Activated naive CD4-positive, alpha-beta T cell treated with anti-CD3 and anti-CD28 coated beads for 36 hours (primary cell): ENCODE measurements at places on chromosomes 1 and 21. TPM values are rescaled to one million over a fixed set of nuclear protein-coding genes. Genes with fewer than 3 reads are reported as not detected.
A peak's percentile ranks its signal among the peaks of the same experiment; 100 is the strongest.

DNA sequence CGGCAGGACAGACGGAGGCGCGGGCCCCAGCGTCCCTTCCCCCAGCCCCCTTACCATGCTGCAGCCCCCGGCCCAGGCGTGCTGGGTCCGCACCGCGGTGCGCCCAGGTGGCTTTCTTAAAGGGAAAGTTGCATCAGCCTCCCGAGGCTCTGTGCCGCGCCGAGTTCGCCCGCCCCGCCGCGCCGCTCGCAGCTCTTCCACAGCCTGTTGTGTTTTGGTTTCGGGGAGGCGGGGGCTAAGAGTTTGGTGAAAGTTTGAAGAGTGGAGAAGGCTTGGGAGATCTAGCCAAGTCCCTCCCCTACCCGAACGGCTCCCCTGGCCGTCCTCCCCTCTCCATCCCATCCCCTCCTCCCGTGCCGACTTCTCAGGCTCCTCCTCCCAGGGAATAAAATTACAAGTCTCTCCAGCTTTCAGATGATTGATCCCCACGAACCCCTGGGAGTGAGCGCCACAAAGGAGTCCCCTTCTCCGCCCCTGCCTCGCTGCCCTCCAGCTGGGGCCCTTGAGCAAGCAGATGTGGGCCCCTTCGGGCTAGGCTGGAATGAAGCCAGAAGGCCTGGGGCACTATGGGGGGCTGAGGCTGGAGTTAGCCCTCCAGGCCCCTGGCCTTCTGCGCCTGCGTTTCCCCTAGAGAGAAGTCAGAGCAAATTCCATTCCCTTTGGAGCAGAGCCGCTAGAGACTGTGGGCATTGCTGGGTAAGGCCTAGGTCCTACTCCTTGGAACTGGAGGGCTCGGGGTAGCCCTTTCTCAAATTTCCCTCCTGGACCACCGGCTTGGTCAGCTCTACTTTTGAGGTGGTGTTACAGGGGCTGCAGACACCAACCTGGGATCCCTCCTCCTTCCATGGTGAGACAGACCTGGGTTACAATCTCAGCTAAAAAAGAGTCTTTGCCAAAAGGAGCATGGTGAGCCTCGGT is at the start of gene SLC6A9:
TSS of gene SLC6A9 (minus strand) at position 211 of the 918 bp plus-strand sequence. CDS start 7,185 bp downstream, outside the sequence.
- DNase-seq, result peak; percentile 64
- peaks cover 26% of the 10 kb centered on the region for H3K4me1 ChIP-seq
- peak within 1 kb of the TSS; percentile 92 for H3K4me3 ChIP-seq
- peaks cover 9% of the 10 kb centered on the region for H3K36me3 ChIP-seq
- peak within 1 kb of the TSS; percentile 80 for H3K27ac ChIP-seq
- no peaks in the 10 kb centered on the region for H3K27me3 ChIP-seq

GRCh38 chr1:34500451-34500850 is 254.4 kb upstream of the GJB5 start:
- H3K27ac ChIP-seq, result no peak overlapping the region
- no peaks in the 10 kb centered on the region for H3K4me1 ChIP-seq
- H3K4me3 ChIP-seq, result no peak overlapping the region
- H3K27me3 ChIP-seq, result peaks cover 12% of the 10 kb centered on the region
- H3K36me3 ChIP-seq, result no peaks in the 10 kb centered on the region
- peak; percentile 42 for DNase-seq

DNA sequence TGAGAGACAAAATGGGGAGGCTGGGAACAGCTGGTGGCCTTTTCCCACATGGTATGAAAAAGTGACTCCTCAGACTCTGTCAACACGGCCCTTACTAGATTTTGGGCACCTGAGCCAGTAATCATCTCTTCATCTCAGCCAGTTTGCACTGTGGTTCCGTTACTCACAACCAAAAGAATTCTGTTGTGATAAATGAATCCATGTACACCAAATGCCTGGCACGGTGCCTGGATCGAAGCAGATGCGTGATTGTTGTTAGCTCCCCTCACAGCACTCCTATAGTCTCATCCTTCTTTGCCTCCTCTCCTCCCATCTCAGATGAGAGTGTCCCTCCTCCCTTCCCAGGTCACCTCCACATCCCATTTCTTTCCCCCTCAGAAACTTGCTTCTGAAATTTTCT is 57.9 kb upstream of the GJB5 start:
- no peaks in the 10 kb centered on the region for H3K36me3 ChIP-seq
- H3K27me3 ChIP-seq, result peaks cover 11% of the 10 kb centered on the region
- H3K4me3 ChIP-seq, result no peak overlapping the region
- H3K4me1 ChIP-seq, result no peaks in the 10 kb centered on the region
- DNase-seq, result no peak

- no peak for DNase-seq
Observed at GRCh38 chr1:14724678-14725077, 126.2 kb downstream of the KAZN start.

DNA sequence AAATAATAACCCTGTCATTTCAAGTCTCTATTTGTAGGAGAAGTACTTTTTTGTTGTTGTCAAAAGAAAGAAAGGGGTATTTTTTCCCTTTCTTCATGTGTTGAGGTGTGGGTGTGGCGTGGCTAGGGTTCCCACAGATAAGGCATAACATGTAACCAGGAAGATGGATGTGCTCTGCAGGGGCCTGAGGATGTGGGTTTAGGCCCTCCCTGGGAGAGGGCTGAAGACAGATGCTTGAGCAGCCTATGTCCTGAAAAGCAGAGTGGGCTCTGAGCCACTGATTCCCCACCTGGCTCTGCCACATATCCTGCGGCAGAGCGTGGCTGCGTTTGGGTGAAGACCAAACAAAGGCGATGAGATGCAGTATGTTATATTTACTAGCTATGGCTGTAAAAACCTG is 13.9 kb upstream of the ADAR start:
- no peak overlapping the region for H3K27ac ChIP-seq
- H3K4me3 ChIP-seq, result no peak overlapping the region
- peaks cover 58% of the 10 kb centered on the region for H3K4me1 ChIP-seq
- H3K36me3 ChIP-seq, result peaks cover 3% of the 10 kb centered on the region

GRCh38 chr1:172790245-172790644 is 131.3 kb downstream of the FASLG start:
- no peak overlapping the region for H3K4me3 ChIP-seq
- no peak for DNase-seq
- H3K4me1 ChIP-seq, result no peaks in the 10 kb centered on the region
- H3K36me3 ChIP-seq, result no peaks in the 10 kb centered on the region
- H3K27ac ChIP-seq, result no peak overlapping the region
- no peaks in the 10 kb centered on the region for H3K27me3 ChIP-seq

- H3K27me3 ChIP-seq, result no peaks in the 10 kb centered on the region
- no peak overlapping the region for H3K27ac ChIP-seq
- peaks cover 12% of the 10 kb centered on the region for H3K4me1 ChIP-seq
- H3K36me3 ChIP-seq, result peaks cover 12% of the 10 kb centered on the region
Observed at GRCh38 chr1:151222130-151222529, 23.8 kb downstream of the PIP5K1A start.

- no peaks in the 10 kb centered on the region for H3K36me3 ChIP-seq
- DNase-seq, result no peak
- no peak overlapping the region for H3K27ac ChIP-seq
- H3K4me3 ChIP-seq, result no peak overlapping the region
- H3K4me1 ChIP-seq, result no peaks in the 10 kb centered on the region
Observed at GRCh38 chr1:168623003-168623828, 46.8 kb downstream of the XCL1 start.

DNA sequence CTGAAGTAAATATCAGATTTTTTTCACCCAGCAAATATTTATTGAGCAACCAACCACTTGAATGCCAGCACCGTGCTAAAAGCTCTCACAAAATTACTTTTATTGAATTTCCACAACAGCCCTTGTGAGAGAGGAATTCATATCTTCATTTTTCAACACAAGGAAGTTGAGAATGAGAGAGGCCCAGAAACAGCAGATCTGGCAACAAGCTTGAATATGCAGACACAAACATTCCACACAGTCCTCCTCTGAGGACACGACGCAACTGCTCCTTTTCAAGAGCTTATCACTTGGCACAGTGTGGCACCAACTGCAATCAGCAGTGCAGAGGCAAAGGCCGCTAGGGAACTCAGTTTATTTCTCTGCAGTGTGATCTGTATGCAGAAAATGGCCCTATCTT is 32.2 kb upstream of the IFNAR2 start:
- no peak for DNase-seq
- H3K27ac ChIP-seq, result no peak overlapping the region
- H3K27me3 ChIP-seq, result no peaks in the 10 kb centered on the region
- no peak overlapping the region for H3K4me3 ChIP-seq
- H3K4me1 ChIP-seq, result peaks cover 18% of the 10 kb centered on the region
- H3K36me3 ChIP-seq, result no peaks in the 10 kb centered on the region

- H3K27ac ChIP-seq, result no peak overlapping the region
- peaks cover 8% of the 10 kb centered on the region for H3K36me3 ChIP-seq
- DNase-seq, result no peak
- H3K4me3 ChIP-seq, result no peak overlapping the region
- no peaks in the 10 kb centered on the region for H3K27me3 ChIP-seq
- peaks cover 5% of the 10 kb centered on the region for H3K4me1 ChIP-seq
Observed at GRCh38 chr1:42807056-42807668, 9.8 kb upstream of the ERMAP start.

GRCh38 chr1:9035226-9035625 is 9.0 kb upstream of the SLC2A7 start:
- peaks cover 3% of the 10 kb centered on the region for H3K27me3 ChIP-seq
- H3K4me3 ChIP-seq, result no peak overlapping the region
- DNase-seq, result no peak

- no peak overlapping the region for H3K4me3 ChIP-seq
- no peak for DNase-seq
- H3K27ac ChIP-seq, result no peak overlapping the region
- H3K36me3 ChIP-seq, result no peaks in the 10 kb centered on the region
Observed at GRCh38 chr1:64696879-64697278, 48.0 kb upstream of the RAVER2 start.

GRCh38 chr1:155064832-155065429 is 1.4 kb downstream of the EFNA4 start:
- H3K4me1 ChIP-seq, result peaks cover 30% of the 10 kb centered on the region
- H3K36me3 ChIP-seq, result peaks cover 1% of the 10 kb centered on the region
- no peak overlapping the region for H3K27ac ChIP-seq

CCDC181 gene
- 0.17 TPM for total RNA-seq

KCNA2 gene
- 0.19 TPM for total RNA-seq

C1orf141 gene
- not detected for total RNA-seq

KMO gene
- not detected for total RNA-seq

ZBTB8A gene
- 0.35 TPM for total RNA-seq

HSD3B1 gene
- not detected for total RNA-seq

MFN2 gene
- total RNA-seq, result 52.3 TPM

CRYBG2 gene
- 0.72 TPM for total RNA-seq

CRNN gene
- total RNA-seq, result not detected
